Stimulated activated CD8-positive, alpha-beta memory T cell treated with anti-CD3 and anti-CD28 coated beads, Interleukin-4, amount 100 ng/mL, for 1 hour (primary cell): ENCODE measurements at places on chromosomes 7 and 10.
A peak's percentile ranks its signal among the peaks of the same experiment; 100 is the strongest.

- no peak for DNase-seq
Measured at GRCh38 chr7:87831097-87831496, 45.1 kb downstream of the SLC25A40 start.

- DNase-seq, result no peak
Measured at GRCh38 chr7:151792086-151792485, 84.8 kb downstream of the PRKAG2 start.

GRCh38 chr7:101602484-101603241, 26.4 kb downstream of the MYL10 start:
- DNase-seq, result peak; percentile 43

DNA sequence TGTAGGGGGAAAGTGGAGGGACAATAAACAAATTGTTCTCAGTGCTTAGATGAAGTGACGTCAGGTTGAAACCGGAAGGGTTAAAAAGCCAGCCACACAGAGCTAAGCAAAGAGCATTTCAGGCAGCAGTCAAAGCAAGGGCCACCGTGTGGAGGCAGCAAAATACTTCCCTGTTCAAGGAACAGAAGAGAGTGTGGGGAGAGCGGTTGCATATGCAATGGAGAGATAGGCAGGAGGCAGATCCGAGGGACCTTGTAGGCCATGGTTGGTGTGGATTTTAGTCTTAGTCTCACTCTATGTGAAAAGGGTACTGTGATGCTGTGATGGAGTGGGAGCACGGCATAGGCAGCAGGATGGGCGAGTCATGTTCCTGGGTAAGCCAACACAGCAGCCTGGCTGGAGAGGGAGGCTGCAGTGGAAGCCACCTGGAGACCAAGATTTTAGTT, 3.8 kb upstream of the STN1 start:
- no peak for DNase-seq

DNA sequence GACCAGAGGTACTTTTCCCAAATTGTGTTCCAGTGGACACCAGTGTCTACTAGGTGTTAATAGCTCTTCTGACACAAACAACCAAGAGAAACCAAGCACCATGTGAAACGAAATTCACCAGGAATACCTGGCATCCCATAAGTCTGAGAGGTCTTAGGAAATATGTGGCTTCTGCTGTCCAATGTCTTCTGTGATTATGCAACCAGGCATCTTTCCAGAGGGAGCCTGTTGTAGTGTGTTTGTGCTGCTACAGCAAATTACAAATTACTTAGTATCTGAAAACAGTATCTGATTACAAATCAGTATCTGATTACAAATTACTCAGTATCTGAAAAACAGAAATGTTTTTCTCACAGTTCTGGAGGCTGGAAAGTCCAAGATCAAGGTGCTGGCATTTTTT, 133.6 kb upstream of the NPVF start:
- DNase-seq, result no peak

- DNase-seq, result no peak
Measured at GRCh38 chr10:43900571-43900970, 251.9 kb upstream of the ZNF32 start.

DNA sequence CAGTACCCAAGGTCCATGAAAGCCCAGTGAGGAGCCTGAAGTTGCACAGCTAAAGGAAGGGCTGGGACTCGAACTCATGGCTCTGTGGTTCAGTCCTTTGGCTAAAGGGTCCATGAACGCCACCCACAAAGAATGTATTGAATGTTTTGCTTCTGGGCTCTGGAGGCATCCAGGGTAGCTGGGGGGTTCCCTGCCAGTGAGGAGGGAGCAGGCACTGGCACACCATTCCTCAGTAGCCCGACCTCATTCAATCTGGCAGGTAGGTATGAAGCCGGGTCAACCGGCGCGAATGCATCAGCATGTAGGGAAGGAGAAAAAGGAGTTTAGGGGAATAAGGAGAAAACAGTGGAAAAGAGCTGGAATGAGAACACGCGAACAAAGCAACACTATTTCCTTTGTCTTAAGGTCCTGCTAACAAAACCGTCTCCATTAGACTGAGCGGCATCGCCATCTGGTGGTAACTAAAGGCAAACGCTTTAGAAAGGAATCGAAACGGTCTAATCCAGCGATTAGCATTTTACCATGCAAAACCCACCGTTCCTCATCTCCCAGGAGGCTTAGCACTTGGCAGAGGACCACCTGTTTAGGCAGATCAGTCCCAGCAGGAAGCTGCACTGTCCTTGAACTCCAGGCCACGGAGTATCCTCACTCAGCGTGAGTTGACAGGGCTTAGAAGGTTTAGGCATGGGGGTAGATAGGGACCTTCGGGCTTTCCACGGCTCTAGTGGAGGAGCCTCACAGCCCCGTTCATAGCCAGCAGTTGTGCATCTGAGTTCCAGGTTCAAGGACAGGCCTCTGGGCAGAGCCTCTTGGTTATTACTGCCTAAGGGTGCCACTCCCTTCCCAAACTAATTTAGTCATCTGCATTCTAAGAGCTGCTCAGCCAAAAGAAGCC, 122.8 kb downstream of the UBE2H start:
- DNase-seq, result peak; percentile 26

- DNase-seq, result no peak
Measured at GRCh38 chr10:20418286-20418685, 478.8 kb downstream of the NEBL start.

- no peak for DNase-seq
Measured at GRCh38 chr7:101819183-101819582, 1.8 kb downstream of the CUX1 start.

GRCh38 chr7:158120316-158120715, 467.3 kb downstream of the PTPRN2 start:
- DNase-seq, result no peak

GRCh38 chr7:45595809-45596664, 21.9 kb downstream of the ADCY1 start:
- DNase-seq, result no peak

GRCh38 chr10:84659027-84659426, 330.6 kb downstream of the CCSER2 start:
- no peak for DNase-seq

- no peak for DNase-seq
Measured at GRCh38 chr10:96998329-96998888, 166.3 kb downstream of the LCOR start.

DNA sequence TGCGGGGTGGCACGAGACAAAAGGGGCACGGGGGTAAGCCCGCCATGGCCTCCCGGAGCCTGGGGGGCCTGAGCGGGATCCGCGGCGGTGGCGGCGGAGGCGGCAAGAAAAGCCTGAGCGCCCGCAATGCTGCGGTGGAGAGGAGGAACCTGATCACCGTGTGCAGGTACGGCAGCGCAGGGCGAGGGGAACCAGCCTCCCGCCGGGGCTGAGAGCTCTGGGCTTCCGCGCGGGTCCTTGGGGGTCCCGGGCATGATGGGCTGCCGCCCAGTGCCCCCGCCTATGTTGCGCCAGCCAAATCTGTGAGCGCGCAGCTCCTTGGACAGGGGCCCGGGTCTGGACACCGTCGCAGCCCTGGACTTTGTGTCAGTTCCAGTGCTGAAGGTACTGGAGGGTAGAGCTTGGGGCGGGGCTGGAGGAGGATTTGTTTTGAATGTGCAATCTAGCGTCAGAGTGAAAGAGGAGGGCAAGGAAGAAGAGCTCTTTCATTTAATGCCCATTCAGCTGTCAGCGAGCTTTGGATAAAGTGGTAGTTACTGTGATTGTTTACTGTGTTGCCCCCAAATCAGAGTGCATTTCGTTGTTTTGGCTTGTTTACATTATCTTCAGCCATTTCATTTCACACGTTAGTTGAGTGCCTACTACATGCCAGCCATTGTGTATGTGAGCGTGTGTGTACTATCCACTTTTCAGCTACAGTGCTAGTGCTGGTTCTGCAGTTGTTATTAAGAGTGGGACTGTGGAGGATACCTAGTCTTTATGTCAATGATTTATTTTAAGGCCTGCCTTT, 777 bp downstream of the RUNDC3B start:
- no peak for DNase-seq

- no peak for DNase-seq
Measured at GRCh38 chr10:48517482-48517881, 87.4 kb downstream of the ARHGAP22 start.
